ENCODE measurements at places on chromosomes 12 and 14. TPM values are rescaled to one million over a fixed set of nuclear protein-coding genes. Genes with fewer than 3 reads are reported as not detected.

GRCh38 chr14:24233538-24233866 lies 773 bp downstream of the GMPR2 start:
- DNase-seq = no peak

DNA sequence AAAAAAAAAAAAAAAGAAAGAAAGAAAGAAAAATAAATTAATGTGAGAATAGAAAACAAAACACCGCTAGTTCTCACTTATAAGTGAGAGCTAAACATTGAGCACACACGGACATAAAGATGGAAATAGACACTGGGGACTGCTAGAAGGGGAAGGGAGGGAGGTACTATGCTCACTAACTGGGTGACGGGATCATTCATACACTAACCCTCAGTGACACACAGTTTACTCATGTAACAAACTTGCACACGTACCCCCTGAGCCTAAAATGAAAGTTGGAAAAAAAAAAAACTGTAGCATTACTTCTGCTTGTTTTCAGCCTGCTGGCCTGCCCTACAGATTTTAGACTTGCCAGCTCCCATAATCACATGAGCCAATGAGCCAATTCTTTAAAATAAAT lies 10.5 kb upstream of the PRMT5 start:
- DNase-seq = no peak

- no peak for DNase-seq
Observed at GRCh38 chr12:75631831-75632230, 120.4 kb upstream of the KRR1 start.

DNA sequence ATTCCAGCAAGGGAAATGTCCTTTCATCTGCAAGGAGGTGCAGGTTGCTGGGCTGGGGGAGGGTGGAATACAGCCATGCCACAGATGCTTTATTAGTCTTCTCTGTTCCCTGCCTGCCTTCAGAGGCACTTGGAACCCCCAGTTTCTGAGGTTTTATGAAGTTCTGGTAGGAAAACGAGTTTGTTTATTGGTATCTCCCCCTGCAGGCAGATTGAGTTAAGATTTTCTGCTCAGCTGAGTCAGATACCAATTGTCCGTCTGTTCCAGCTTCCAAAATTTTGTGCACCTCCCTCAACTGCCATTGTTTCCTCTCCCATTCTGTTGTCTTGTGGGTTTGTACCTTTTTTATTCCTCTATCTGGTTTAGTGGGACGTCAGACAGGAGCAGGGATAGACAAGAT lies 155.6 kb downstream of the ETV6 start:
- no peak for DNase-seq

DNA sequence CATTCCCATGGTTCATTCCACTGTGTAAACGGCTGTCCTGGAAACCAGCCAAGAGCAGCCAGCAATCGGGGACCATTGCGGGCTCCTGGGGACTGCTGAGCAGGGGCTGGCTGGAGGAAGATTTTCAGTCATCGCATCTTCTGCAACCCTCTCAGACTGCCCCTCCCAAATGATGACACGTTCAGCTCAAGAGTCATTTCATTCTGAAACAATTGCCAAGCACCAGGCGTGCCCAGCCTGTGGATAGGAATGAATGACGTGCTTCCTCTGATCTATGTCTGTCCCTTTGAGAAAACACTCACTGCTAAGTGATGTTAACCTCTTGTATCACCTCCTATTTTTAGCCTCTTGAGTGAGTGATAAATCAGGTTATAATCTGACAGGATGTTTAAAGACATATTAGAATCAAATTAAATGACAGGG lies 62.0 kb downstream of the NDUFA12 start:
- no peak for DNase-seq

GRCh38 chr14:99304208-99304607 lies 32.2 kb upstream of the BCL11B start:
- DNase-seq = no peak

DNA sequence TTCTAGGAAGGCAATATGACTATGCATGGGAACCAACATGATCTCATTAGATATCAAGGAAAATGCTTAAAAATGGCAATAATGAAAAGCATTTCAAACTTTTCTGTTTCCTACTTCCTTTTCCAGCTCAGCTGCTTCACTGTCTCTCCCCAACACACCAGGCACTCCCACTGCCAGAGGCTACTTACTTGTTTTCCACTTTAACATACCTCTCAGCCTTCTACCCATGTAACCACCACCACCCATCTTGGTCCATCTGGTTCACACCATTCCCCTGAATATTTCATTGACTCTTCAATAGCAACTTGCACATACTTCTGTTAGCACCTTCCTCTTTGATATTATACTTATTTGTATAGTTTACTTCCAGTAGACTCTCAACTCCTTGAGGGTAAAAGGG lies 168.3 kb upstream of the NPAS3 start:
- DNase-seq = no peak

DNA sequence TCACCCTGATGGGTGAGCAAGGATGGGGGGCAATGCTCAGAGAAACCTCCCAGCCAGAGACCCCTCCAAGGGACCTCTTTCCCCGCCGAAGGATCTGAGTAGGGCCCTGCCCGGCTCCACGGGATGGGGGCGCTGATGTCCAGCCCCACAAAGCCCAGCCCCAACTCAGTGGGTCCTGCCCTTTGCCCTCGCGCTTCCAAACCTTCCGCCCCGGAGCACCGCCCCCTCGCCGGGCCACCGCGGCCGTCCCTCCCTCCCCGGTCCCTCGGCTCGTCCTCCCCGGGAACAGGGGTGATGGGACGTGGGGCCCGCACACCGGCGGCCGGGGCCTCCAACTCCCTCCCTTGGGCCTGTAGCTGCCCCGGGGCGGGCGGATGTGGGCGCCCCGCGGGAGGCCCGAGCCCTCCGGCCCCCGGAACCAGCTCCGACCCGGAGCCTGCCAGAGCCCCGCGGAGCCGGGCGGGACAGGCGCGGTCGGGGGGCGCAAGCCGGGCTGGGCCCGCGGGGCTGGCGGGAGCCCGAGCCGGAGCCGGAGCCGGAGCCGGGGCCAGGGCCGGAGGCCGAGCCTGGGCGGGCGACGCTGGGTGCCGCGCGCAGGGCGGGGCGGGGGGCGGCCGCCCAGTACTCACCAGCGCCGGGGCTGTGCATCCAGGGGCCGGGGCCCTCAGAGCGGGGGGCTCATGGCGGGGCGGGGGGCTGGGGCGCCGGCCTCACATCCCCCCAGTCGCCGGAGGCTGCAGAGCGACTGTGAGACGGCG lies 386 bp downstream of the HDAC7 start:
- DNase-seq = no peak

DNA sequence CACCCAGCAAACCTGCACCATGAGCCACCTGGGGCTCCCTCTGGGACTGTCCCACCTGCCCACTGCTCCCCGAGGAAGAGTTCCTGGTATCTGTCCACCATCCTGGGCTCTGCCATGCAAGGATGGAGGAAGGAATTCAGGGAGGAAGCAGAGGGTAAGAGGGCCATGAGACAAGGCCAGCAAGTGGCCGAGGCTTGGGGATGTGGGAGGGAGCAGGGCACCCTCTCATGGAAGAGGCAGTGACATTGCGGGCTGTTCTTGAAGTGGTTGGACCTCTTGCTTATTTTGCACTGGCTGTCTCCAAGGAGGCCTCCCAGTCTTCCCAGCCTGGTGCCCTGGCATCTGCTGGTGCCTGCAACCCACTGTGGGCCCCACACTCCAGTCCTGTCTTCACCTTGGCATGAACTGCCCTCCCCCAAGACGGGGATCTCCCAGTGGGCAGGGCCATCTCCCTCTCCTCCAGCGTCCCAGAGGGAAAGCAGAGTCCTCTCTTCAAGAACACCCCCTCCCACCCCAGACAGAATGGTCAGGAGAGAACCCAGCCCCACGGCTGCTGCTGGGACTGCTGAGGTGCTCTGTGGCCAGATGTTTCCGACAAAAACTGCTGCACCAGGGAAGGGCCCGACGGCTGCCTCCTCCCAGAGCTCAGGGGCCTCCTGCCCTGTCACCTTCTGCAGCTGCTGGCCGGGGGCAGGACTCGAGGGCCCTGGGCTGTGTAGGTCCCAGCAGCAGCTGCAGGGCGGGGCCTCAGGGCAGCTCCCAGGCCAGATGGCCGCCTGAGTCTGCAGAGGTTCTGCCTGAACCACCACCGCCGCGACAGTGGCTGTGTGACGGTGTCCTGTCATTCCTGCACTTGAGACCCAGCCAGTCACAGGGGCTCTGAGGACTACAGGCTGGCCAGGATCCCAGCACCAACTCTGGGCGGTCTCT lies 1.8 kb upstream of the AKT1 start:
- no peak for DNase-seq

- DNase-seq = no peak
Observed at GRCh38 chr12:126708492-126708896, 1558.5 kb upstream of the TMEM132C start.

DNA sequence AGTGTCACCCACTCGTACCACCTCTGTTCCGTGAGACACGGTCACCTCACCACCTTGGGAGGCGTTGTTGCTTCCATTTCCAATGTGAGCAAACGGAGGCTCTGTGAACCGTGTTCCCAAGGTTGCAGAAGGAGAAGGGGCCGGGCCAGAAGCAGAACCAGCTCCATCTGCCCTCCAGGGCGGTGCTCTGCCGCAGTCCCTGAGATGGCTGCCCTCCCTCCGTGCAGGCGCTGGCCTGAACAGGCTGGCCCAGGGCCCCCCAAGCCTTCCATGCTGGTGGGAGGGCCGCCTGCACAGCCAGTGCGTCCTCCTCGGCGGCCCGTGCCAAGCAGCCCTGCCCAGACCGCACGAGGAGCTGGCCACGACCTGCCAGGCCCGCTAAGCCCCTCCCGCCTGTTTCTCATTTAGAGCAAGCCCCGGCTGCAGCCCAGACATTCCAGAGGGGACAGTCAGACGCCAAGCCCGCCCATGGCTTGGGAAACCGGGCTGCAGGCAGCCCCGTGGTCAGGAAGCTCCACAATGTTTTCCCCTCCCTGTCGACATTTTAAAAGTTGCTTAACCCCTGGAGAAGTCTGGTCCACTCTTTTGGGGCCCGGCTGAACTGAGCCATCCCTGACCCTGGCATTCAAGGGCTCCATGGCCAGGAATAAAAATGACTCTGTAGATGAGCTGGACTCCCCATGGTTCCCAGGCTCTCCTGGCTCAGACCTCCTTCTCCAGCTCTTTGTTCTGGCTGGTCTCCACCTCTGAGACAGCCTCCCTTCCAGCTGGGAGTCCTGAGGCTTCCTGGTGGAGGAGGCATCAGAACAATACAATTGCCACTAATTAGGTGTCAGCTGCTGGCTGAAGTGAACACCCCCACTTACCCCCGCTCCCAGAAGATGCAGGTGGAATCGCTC lies 236.0 kb downstream of the BCL11B start:
- peak; percentile 69 for DNase-seq

- DNase-seq = no peak
Observed at GRCh38 chr12:56362130-56363059, at the start of gene APOF. APOF (minus strand) TSS chr12:56362857; CDS start chr12:56362745, 112 bp downstream.

DNA sequence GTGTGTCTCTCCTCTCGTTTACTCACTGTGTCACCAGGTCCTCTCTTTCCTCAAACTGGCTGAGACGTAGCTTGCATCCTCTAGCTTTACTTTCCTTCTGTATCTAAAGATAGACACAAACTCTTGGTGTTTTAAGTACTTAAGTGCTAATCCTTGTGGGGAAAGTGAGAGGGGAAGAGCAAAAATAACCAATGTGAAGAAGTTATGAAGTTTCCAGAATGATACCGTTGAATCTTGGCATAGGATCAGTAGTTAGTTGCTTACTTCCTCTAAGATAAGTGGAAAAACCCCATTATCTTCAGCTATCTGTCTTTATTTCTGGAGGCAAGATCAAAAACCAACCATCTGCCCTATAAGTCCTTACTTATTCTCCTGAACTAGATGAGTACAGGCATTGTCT lies 10.6 kb downstream of the FAR2 start:
- DNase-seq = no peak

DNA sequence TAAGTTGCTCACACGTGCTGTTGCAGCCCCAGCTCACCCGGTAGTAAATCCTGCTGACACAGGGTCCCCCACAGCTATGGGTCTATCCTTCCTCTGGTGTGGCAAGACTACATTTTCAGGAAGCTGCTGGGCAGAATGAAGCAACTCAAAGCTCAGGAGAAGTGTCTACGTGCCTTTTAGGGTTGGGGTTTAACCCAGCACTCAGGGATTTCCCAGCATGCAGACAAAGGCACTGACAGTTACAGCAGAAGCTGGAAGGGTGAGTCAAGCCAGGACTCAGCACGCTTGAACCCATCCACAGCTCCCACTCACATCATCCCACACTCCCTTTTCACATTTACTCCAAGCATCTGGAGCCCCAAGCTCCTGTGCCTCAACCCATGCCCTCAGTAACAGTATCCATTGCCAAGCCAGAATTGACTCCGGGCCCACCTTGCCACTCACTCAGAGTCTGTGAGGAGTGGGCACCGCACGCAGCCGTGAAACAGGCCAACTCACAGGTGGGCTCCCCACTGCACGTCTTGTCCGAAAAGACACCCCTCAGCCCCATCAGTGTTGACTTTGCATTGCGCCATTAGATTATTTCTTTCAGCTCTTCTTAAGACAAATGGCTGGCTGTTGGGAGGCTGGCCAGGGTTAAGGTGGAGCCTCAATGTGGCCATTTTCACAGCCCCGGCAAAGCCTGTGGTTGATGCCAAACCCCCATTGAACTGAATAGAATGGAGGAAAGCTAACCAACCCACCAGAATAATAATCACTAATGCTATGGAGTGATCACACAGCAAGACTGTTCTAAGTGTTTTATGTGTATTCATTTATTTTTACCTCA lies 59.6 kb downstream of the ZFP36L1 start:
- no peak for DNase-seq

GRCh38 chr14:20698934-20699333 lies 10.4 kb downstream of the ANG start:
- DNase-seq = no peak

GRCh38 chr14:72731252-72732020 lies 162.5 kb downstream of the DPF3 start:
- DNase-seq = no peak

GRCh38 chr14:76236172-76237130 lies 84.7 kb downstream of the GPATCH2L start:
- no peak for DNase-seq

GRCh38 chr14:96246539-96246847 lies 9.5 kb upstream of the BDKRB1 start:
- DNase-seq = no peak

- DNase-seq = no peak
Observed at GRCh38 chr12:126397071-126397581, 1331.9 kb downstream of the AACS start.

- DNase-seq = no peak
Observed at GRCh38 chr12:88431246-88431645, 149.0 kb downstream of the KITLG start.

MDP1 gene
- total RNA-seq = 15.1 TPM

NINJ2 gene
- 1.7 TPM for total RNA-seq

NRXN3 gene
- 3.9 TPM for total RNA-seq

ALX1 gene
- 1.1 TPM for total RNA-seq

TMEM30B gene
- total RNA-seq = 9.3 TPM

SLC25A47 gene
- total RNA-seq = not detected

KLRC3 gene
- 0.69 TPM for total RNA-seq

RNASE1 gene
- 139 TPM for total RNA-seq

CIDEB gene
- total RNA-seq = 7.3 TPM

PPFIA2 gene
- 14.5 TPM for total RNA-seq

PZP gene
- 1.7 TPM for total RNA-seq

Data from urinary bladder (tissue), 4 donors.